Thoracic aorta (tissue), 2 donors: ENCODE measurements at places on chromosomes 16 and 17. TPM values are rescaled to one million over a fixed set of nuclear protein-coding genes. Genes with fewer than 3 reads are reported as not detected.

Gene LCMT1
- total RNA-seq, result 31.0 TPM

Gene BICDL2
- not detected for total RNA-seq

Gene ACE
- total RNA-seq, result 16.5 TPM

Gene EFCAB5
- not detected for total RNA-seq

Gene RHBDL1
- total RNA-seq, result 8.0 TPM

Gene NOXO1
- not detected for total RNA-seq

Gene WFIKKN1
- 1.2 TPM for total RNA-seq

- peaks cover 9% of the 10 kb centered on the region for H3K36me3 ChIP-seq
- H3K27ac ChIP-seq, result no peak overlapping the region
- peaks cover 10% of the 10 kb centered on the region for H3K4me1 ChIP-seq
- no peaks in the 10 kb centered on the region for H3K27me3 ChIP-seq
These were observed 85.9 kb downstream of the TBC1D16 start for GRCh38 chr17:79949656-79950209.

DNA sequence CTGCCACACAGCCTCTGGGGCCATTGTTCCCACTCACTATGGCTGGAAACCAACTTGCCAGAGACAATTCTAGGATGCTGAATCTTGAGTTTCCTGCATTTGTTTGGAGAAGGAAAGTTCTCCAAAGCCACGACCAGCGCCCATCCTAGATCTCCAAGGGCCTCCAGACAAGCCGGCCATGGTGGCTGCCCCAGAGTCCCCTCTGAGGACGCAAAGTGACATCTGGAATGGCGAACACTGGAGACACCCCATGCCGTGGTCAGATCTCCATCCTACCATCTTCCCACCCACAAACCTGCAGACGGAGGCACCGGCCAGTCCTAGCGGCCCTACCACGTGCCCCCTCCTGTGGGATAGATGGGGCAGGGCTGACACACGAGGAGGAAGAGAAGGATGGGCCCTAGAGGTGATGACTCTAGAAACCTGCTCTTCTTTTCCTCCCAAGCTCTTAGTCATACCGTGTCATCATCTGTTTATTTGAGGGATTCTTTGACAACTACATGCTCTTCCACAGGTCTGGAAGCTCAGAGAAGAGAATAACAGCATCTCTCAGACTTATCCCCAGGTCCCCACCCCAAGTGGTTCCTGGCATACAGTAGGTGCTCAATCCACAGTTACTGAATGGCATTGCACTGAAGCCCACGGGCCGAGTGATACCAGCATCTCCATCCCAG lies 71.3 kb downstream of the MYH11 start:
- H3K27ac ChIP-seq, result peak overlapping the region; percentile 75
- H3K36me3 ChIP-seq, result peaks cover 64% of the 10 kb centered on the region
- peaks cover 15% of the 10 kb centered on the region for H3K4me1 ChIP-seq
- no peaks in the 10 kb centered on the region for H3K27me3 ChIP-seq

- no peaks in the 10 kb centered on the region for H3K27me3 ChIP-seq
- no peak for DNase-seq
- H3K4me3 ChIP-seq, result no peak overlapping the region
- no peaks in the 10 kb centered on the region for H3K36me3 ChIP-seq
These were observed 243.1 kb upstream of the MAF start for GRCh38 chr16:79843631-79844043.

DNA sequence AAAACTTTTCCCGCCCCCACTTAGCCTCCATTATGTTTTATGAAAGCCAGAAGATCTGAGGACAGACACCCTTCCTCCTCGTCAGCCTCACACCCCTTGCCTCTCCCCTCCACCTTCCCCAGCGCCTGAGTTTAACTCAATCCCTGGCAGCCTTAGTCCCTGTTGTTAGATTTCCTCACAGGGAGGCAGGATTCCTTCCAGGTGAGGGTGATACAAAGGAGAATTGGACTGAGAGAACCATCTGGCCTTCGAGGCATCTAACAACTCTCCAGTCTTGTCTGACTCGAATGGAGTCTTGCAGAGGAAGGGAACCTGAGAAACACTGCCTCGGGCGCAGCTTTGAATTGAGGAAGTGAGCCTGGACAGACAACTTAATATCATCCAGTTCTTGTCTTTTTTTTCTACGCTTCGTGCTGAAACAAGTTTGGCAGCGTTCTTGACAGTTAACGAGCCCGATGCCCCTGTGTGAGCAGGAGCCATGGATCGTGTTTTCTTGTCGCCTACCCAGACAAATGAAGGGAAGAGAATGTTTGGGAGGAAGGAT lies 1.3 kb upstream of the ZNF768 start:
- H3K27ac ChIP-seq, result peak overlapping the region; percentile 99
- H3K4me1 ChIP-seq, result peaks cover 4% of the 10 kb centered on the region
- no peaks in the 10 kb centered on the region for H3K27me3 ChIP-seq
- peak overlapping the region; percentile 98 for H3K4me3 ChIP-seq
- no peak for DNase-seq

GRCh38 chr17:44416558-44417289 lies 27.3 kb upstream of the ITGA2B start:
- H3K4me1 ChIP-seq, result no peaks in the 10 kb centered on the region
- H3K27me3 ChIP-seq, result no peaks in the 10 kb centered on the region
- no peaks in the 10 kb centered on the region for H3K36me3 ChIP-seq
- no peak for DNase-seq
- H3K27ac ChIP-seq, result no peak overlapping the region

DNA sequence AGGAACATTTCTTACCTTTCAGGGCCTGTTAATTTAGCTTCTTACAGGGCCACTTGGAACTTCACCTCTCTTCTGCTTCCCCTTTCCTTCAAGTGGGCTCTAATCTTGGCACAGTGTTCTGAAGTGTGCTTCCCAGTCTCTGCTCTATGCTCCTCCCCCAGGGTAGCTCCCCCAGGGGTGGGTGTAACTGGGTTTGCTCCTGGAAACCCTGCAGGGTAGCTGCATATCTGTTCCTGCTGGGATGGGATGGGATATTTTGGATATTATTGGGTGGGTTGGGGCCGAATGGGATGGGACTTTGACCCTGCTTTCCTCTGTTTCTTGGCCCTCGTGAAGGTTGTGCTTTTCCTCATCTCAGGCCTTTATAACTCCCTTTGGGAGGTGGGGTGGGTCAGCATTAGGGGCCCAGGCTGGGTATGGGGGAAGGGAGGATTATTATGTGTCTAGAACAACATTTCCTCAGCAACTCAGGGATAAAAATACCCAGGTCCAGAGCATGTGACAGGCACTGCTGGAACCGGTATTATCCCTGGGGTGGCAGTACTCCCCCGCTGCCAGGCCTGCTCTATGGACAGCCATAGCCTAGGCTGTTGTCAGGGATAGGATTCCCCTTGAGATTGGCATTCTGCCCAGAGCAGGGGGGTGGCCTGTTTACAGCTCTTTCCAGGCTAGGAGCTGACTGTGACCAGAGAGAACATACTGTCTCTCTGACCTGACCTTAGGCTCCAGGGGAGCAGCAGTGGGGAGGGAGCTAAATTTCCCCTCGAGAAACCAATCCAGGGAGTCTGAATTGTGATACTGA lies 5.0 kb downstream of the NFE2L1 start:
- H3K36me3 ChIP-seq, result peaks cover 23% of the 10 kb centered on the region
- peak; percentile 20 for DNase-seq
- H3K4me3 ChIP-seq, result peak overlapping the region; percentile 88
- peak overlapping the region; percentile 93 for H3K27ac ChIP-seq
- peaks cover 53% of the 10 kb centered on the region for H3K4me1 ChIP-seq

- H3K36me3 ChIP-seq, result no peaks in the 10 kb centered on the region
- no peak overlapping the region for H3K27ac ChIP-seq
- no peaks in the 10 kb centered on the region for H3K4me1 ChIP-seq
- DNase-seq, result no peak
These were observed 463.6 kb upstream of the SOX9 start for GRCh38 chr17:71656964-71657858.

GRCh38 chr17:2172999-2173398 lies 118.1 kb downstream of the HIC1 start:
- H3K36me3 ChIP-seq, result peaks cover 9% of the 10 kb centered on the region
- no peaks in the 10 kb centered on the region for H3K27me3 ChIP-seq
- DNase-seq, result no peak
- H3K27ac ChIP-seq, result peak overlapping the region; percentile 80

DNA sequence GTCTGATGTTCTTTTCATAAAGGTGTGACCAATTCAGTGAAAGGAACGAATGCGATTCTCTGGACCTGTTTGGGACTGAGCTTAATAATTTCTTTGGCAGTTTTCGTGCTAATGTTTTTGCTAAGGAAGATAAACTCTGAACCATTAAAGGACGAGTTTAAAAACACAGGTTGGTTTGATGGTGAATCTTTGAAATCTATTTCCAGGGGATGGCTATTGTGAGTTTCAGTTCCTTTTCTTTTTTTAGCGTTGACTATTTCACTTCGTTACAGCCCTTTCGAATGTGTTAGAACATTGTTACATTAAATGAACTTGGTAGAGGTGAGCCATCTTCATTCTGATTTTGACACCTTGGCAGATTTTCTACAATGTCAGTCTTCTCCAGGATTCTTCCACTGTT lies 1.2 kb downstream of the TNFRSF17 start:
- H3K4me3 ChIP-seq, result no peak overlapping the region
- H3K27ac ChIP-seq, result no peak overlapping the region
- H3K36me3 ChIP-seq, result no peaks in the 10 kb centered on the region
- no peaks in the 10 kb centered on the region for H3K4me1 ChIP-seq
- no peaks in the 10 kb centered on the region for H3K27me3 ChIP-seq
